Dermis blood vessel endothelial cell (primary cell): ENCODE measurements at places on chromosomes 1 and 21.
A peak's percentile ranks its signal among the peaks of the same experiment; 100 is the strongest.

- no peak for DNase-seq
Observed at GRCh38 chr1:102435483-102435882, 438.8 kb upstream of the OLFM3 start.

- no peak for DNase-seq
Observed at GRCh38 chr21:42025376-42026081, 15.4 kb upstream of the ZBTB21 start.

GRCh38 chr1:7667625-7668218, 103.4 kb upstream of the VAMP3 start:
- peak; percentile 90 for DNase-seq

GRCh38 chr1:27504588-27505419, 14.8 kb upstream of the WASF2 start:
- peak; percentile 24 for DNase-seq

DNA sequence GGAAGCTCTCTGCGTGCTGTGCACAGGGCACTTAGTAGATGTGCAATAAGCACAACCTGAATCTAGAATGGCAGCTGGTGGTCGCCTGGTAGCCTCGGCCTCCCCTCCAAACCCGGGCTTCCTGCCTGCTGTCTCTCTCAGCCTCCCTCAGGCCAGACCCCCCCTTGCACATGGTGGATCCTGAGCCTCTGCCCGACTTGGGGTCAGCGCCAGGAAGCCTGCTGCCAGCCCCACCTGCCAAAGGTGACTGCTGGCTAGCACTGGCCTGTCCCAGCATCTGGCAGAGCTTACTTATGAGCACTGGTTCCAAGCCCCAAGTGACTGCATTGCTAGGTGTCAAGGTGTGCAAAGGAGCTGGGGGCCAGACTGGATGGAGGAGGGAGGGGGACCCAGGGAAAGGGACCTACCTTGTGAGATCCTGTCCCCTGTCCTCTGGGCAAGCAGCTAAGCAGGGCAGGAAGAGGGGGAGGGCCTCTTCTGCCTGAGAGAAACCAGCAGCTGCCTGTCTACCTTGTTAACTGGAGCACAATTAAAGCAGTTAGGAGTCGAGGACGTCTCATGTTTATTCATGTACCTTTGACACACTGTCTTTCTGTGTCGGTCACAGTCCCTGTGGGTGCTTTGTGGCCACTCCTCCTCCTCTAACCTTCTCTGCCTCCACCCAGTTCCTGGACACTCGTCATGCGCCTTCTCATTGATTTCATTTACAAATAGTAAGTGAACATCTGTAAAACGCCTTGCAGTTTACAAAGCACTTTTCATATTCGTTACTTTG, 100.9 kb downstream of the DDX20 start:
- DNase-seq, result no peak

GRCh38 chr1:226512076-226512728, 36.4 kb upstream of the STUM start:
- no peak for DNase-seq

DNA sequence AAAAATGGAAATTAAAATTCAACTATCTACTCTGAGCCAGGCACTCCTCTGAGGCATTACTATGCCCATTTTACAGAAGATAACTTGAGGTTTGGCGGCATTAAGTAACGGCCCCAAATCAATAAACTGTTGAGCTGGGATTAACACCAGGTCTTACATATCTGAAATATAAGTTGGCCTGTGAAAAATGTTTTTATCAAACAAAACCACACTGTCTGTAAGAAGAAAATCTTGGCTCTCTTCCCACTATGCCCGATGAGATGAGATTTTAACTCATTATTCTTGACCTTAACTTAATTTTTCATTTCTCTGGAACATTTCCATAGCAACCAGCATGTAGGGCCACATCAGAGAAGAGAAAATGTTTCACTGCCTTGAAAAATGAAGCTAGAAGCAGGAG, 21.8 kb downstream of the RC3H1 start:
- DNase-seq, result peak; percentile 13

- DNase-seq, result no peak
Observed at GRCh38 chr1:246444617-246445016, 62.5 kb downstream of the SMYD3 start.

DNA sequence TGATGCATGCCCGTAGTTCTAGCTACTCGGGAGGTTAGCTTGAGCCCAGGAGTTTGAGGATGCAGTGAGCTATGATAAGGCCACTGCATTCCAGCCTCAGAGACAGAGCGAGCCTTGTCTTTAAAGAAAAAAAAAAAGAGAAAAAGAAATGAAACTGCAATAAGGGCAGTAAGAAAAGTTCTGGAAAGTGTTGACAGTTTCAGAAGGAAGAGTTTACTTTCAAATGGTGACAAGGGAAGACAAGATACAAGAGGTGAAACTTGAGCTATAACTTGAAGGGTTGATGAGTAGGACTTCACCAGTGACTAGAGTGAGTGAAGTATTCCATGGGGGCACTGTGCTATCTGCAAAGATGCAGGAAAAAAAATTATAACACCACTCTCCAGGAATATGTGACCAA, 125.0 kb downstream of the AKT3 start:
- DNase-seq, result no peak

DNA sequence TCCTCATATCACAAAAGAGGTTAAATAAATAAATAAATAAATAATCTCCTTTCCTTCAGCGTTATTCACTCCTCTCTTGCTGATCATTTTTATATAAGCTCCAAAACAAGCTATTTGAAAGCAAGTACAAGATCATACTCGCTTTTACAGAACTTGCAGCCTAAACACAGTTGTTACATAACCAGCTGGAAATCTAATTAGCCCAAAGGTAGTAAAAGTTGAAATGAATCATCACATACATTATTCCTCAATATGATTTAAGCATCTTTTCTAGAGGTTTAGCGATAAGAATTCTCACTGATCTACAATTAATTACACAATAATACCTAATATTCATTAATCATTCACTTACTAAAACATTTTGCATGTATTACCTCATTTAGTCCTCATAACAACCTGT, 160.2 kb downstream of the COP1 start:
- no peak for DNase-seq

- no peak for DNase-seq
Observed at GRCh38 chr1:172460177-172460576, 16.3 kb upstream of the PIGC start.

GRCh38 chr1:1299686-1300351, 7.9 kb downstream of the ACAP3 start:
- DNase-seq, result no peak

GRCh38 chr1:99004254-99004860, 304 bp downstream of the PLPPR5 start:
- DNase-seq, result peak; percentile 39

- no peak for DNase-seq
Observed at GRCh38 chr1:21847223-21848205, 35.4 kb downstream of the LDLRAD2 start.

- DNase-seq, result peak; percentile 51
Observed at GRCh38 chr1:39639305-39640130, at the start of gene HEYL. HEYL (minus strand) TSS chr1:39639643; CDS start chr1:39639625, 18 bp downstream.

GRCh38 chr1:11967028-11967547, 13.2 kb upstream of the MFN2 start:
- DNase-seq, result peak; percentile 66

GRCh38 chr1:25731148-25731547, 68.8 kb upstream of the SELENON start:
- no peak for DNase-seq
